ENCODE measurements at places on chromosomes 16 and 17.

DNA sequence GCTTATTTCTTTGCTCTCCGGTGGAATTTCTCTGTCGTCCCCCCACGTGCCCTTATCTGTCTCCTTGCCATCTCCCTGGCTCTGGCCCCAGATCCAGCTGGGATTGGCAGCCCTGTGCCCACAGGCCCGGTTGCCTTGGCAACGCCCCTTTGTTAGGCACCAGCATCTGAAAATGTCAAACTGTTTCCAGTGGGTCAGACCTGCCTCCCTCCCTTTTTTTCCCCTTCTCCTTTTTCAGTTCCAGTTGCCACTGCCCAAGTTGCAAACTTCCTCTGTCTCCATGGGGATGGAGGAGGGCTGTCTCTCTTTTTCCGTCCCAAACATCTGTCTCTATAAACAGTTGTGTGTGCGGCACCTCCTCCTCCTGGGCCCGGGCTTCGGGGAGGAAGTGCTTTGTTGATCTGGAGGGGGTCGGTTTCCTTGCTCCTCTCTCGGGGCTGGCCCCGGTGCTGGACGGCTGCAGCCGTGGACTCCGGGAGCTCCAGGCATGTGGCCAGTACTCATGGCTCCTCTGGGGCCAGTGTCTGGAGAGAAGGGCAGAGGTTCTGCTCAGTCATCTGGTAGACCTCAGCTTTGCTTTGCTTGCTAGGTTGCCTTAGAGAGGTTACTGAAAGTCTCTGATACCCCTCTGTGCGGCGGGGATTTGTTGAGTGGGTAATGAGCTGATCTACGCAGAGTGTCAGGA, 35.3 kb downstream of the SOCS3 start:
- peak; percentile 98 for DNase-seq

- DNase-seq: no peak
Measured at GRCh38 chr17:8806253-8806925, 7.2 kb upstream of the MFSD6L start.

DNA sequence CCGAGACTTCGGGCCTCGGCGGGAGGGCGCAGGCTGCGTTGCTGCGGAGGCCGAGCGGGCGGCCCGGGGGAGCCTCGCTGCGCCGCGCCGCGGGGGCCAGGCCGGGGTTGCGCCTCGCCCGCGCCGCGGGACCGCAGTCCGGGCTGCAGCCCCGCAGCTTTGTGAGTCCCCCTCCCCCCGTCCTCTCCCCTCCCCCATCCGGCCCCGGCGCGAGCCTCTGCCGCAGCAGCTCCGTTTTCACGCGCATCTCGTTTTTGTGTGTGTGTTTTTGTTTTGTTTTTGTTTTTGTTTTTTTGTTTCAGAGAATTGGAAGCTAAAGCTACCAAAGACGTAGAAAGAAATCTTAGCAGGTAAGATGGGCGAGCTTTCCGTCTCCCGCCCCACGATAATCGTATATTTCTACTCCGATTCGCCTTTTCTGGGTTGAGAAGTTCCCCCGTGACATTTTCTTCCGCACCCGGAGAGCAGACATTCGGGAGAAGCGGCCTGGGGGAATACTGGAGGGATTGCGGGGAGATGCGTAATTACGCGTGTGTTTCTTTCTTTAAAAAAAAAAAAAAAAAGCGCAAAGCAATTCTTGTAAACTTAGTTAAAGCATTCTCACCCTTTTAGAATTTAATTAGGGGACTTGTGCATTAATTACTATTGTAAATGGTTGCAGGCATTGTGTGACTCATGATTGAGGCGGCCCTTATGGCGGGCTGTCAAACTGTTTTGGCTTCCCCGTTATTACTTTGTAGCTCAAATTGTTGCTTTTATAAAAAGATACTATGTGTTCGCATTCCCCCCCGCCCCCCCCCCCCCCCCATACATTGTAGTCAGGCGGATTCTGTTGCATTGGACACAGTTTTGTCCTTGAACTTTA, 732 bp downstream of the TNRC6A start:
- peak; percentile 37 for DNase-seq

DNA sequence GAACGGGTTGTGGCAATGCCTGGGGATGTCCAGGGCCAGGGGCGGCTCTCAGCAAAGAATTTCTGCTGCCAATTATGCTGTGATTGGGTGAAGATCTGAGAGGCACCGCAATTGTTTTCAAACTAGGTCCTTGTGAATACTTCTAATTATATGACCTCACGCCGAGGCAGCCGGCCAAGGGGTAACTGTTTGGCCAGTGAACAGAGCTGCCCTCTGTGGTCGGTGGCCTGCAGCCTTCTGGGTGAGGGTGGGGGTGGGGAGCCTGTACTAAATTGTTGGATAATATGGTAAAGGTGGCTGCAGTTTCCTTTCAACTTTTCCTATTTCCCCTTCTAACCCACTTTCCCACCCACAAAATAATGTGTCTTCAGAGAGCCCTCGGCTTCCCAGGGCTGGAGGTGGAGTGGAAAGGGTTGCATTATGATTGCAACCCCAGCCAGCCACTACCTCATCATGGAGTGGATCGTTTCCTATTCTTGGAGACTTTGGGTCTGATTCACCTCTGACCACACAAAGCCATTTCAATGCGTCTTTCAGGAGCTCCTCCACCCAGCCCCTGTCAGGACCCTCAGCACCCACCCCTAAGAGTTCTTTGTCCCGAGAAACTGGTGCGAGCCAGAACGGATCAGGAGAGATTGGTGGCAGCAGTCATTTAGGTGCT, 2.0 kb upstream of the DNAI2 start:
- no peak for DNase-seq

DNA sequence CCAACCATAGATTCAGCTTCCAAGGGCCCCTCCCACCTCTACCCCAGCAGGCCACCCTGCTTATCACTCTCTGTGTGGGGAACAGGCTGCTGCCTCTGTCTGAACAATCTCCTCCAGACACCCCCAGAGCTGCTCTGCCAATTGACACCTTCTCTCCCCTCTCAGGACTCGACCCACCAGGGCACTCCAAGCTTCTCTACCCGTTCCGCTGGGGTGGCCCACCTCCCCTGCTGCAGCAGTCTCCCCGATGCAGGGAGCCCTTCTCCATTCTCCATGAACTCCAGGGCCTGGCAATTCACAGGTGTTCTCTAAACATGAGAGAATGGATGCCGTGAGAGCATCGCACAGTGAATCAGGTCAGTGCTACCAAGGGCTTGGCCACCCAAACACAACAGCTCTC, 28.3 kb upstream of the FAAP100 start:
- no peak for DNase-seq

DNA sequence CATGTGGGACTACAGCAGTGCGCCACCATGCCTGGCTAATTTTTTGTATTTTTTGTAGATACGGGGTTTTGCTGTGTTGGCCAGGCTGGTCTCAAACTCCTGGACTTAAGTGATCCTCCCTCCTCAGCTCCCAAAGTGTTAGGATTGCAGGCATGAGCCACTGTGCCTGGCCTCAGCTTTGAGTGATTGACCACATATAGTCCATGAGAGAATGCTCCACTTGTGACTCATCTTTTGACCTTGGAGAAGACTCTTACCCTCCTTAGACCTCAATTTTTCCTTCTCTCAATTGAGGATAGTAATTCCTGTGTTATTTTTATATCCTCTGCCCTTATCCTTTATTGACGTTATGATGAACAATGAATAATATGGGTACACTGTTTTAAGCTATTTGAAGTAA, 30.9 kb upstream of the DUSP14 start:
- no peak for DNase-seq

GRCh38 chr16:67145746-67146145, 5.1 kb downstream of the B3GNT9 start:
- DNase-seq: no peak

DNA sequence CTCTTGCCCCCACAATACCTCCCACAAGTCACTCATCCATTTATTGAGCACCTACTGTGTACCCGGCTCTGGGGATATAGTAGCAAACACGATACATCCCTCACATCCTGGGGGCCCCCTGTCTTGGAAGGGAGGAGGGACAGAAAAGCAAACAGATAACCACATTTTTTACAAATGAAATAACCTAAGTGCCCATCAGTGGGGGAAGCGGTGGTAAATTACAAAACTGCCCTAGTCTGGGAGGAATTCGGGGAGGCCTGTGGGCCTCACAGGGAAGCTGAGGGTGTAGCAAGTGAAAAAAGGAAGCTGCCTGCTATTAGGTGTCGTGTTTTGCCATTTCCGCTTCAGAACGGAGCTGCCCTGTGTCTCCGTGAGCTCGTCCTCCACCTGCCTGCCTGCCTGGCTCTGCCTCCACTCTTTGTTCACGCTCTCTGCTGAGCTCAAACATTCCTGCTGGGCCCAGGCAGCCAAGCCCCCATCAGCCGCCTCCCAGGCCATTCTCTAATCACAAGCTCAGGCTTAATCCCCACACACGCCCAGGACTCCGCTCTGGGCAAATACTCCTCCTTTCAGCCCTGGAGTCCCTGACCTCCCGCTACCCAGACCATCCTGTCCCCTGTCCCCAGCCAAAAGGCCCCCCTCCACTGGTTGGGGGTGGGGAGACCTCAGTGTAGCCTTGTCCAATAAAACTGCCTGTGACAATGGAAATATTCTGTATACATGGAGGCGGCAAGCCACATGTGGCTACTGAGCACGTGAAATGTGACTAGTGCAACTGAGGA, 10.2 kb upstream of the SEC14L5 start:
- DNase-seq: peak; percentile 82

GRCh38 chr16:74666010-74666421, 661 bp downstream of the RFWD3 start:
- DNase-seq: no peak
